ENCODE measurements at places on chromosomes 7 and 10.

DNA sequence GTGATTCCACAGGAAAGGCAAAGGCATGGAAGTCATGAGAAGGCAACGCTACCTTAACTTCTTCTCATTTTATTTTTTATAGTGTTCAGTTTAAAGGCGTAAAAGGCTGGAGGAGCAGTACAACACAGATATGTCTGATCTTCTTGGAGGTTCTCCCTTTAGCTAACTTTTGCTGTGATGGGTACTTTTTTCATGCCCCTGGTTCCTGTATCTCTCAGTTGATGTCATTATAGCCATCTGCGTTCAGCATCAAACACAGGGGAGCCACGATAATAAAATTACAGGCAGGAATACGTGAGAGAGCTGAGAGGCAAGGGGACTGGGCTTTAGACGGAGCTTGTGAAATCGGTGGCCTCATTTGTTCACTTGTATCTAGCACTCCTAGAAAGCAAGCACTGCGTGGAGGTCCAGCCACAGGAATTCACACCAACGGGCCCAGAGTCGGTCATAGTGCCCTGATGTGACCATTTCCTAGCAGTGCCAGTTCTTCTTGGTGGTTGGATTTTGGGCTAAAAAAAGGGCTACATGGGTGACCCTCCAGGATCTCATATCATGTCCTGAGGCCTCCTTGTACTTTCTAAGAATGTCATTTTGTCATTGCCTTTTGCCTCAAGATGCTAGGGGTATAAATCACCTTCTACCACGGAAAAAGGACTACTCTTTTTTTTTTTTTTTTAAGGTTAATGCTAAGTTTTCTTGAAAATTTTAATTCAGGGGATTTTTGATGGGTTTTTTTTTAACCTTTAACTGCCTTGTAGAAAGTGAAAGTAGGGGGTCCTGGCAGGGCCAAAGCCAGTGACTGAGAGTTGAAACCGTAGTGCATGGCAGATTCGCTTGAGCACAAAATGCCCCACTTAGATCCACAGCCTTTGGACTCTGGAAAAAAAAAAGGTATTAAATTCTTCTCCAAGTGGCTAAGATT, 191.5 kb downstream of the CELF2 start:
- no peak for DNase-seq

GRCh38 chr10:73865459-73866442, 8.6 kb downstream of the CAMK2G start:
- DNase-seq = no peak

- DNase-seq = peak; percentile 70
Observed at GRCh38 chr10:62610649-62611229, 193.8 kb upstream of the ADO start.

DNA sequence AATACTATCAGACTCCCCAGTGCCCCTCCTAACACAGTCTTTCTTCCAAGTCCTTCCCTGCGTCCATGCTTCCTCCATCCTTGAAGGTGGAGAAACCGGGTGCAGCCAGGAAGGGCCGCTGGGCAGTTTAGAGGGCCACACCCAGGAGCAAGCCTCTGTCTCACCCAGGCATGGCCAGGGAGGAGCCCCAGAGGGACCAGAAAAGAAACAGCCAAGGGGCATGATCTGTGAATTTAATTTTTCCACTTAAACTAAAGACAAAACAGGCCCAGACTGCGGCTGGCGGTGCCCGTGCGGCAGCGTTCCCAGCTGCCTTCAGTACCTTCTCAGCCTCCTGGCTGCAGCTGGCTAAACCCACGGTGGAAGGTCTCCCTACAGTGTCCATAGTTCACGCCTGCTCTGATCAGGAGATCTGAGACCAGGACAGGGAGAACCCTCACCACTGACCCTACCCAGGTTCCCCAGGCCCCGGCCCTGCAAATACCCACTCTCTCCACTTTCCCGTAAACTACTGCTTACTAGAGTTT, 12.9 kb downstream of the UNCX start:
- DNase-seq = no peak

GRCh38 chr10:124213471-124213870, 120.1 kb upstream of the CHST15 start:
- DNase-seq = no peak

DNA sequence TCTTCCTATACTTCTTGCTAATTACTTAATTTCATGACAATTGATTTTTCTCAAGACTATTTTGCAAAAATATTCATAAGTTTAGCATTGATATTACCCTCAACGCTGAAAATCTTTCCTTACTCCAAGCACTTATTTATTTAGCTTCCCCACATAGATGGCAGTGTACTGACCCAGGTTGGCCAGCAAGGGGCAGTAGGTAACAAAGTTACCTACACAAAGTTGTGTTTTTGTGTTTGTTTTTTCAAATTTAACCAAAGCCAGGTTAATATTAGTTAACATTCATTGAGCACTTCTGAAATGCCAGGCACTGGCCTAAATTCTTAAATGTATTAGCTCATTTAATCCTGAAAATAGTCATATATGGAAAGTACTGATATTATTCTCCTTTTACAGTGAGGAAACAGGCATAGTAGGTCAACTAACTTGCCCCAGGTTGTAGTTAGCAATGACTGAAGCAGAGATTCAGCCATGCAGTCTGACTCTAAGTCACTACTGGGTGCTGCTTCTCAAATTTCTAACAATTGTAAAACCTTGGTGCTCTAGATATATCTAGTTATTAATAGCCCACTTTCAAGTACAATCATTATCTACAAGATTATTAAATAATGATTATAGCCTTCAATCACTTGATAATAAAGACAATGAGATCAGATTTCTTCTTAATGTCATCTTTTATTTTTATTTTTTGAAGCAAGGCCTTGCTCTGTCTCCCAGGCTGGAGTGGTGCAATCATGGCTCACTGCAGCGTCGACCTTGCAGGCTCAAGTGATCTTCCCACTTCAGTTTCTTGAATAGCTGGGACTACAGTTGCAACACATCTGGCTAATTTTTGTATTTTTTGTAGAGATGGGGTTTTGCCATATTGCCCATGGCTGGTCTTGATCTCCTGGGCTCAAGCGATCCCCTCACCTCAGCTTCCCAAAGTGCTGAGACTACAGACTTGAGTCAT, 5.8 kb upstream of the GGCT start:
- DNase-seq = no peak

GRCh38 chr7:17194656-17195055, 103.8 kb upstream of the AHR start:
- no peak for DNase-seq

- DNase-seq = no peak
Observed at GRCh38 chr10:70350501-70350900, 31.9 kb downstream of the LRRC20 start.

GRCh38 chr10:116164291-116164690, 108.7 kb downstream of the GFRA1 start:
- DNase-seq = no peak

GRCh38 chr7:120307991-120308545, 35.1 kb downstream of the KCND2 start:
- DNase-seq = no peak

DNA sequence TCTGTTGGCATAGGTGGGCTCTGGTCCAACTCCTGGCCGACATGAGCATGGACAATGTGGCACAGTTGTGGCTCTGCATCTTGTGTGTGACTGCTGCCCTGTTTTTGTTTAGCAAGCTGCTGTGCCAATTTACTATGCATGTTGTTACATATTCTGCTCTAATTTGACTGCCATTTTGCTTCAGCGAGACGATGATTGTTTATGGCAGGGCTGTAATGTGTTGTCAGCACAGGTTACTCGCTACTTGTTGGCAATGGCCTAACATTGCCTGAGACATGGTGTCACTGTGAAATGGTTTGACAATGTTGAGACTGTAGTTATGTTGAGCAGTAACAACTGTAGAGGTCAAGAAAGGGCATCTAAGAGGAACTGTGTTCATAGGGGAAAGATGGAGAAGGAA, 659.6 kb downstream of the AUTS2 start:
- DNase-seq = no peak

DNA sequence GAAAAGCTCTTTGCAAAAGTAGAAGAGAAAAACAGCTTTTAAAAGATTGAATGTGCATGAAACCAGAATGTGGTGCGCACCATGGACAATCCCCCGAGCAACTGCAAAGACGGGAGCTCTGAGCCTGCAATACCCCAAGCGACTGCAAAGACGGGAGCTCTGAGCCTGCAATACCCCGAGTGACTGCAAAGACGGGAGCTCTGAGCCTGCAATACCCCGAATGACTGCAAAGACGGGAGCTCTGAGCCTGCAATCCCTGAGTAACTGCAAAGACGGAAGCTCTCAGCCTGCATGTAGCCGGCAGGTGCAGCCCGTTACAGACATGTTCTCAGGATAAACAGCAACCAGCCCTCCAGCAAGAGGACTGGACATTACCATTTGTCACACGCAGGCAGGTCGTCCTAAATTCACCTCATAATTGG, 6.2 kb downstream of the ZNF775 start:
- no peak for DNase-seq

DNA sequence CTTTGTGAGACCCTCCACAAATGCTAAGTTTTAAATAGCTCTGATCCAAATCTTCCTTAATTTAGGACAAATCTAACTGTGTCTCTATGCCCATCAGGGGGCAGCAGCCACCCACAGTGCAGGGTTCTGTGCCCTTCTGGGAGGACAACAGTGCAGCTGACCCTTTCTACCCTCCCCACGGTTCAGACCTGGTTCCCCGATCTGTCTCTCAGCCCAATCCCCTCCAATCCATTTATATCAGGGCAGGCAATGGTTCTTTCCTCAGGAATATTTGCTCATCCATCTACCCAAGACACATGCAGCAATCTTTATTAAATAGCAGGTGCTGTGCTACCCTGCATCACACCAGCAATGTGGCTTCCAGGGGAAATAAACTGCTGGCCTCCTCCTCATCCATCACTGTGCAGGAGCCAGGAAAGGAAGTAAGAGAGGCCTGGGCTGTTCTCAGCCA, 4.0 kb upstream of the RBM28 start:
- no peak for DNase-seq

GRCh38 chr10:122186816-122187810, 84.0 kb upstream of the BTBD16 start:
- no peak for DNase-seq

DNA sequence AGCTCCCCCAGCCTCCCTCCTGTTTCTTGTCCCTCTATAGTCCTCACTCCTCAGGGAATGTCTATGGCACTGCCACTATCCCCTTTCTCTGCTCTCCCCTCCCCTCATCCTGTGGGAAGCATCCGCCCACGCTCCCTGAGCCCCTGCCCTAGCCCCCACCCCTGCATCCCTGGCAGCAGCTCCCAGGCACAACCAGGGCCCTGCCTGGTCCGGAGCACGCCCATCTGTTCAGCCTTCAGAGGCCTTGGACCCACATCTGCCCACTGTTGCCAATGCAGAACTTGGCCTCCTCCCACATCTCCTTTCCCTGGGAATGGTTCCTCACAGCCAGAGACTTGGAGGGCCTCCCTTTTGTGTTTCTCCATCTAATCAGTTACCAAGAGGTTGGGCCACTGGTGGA, 20.4 kb upstream of the TBRG4 start:
- no peak for DNase-seq

GRCh38 chr7:135536150-135536549, 21.6 kb upstream of the NUP205 start:
- DNase-seq = no peak

- no peak for DNase-seq
Observed at GRCh38 chr10:109668154-109668665, 255.1 kb downstream of the XPNPEP1 start.
